CD8-positive, alpha-beta memory T cell (primary cell): ENCODE measurements at places on chromosomes 2 and 18.

GRCh38 chr2:82795446-82795845 lies 1663.6 kb downstream of the SUCLG1 start:
- DNase-seq, result no peak

GRCh38 chr18:6752202-6752860 lies 22.8 kb downstream of the ARHGAP28 start:
- DNase-seq, result no peak

DNA sequence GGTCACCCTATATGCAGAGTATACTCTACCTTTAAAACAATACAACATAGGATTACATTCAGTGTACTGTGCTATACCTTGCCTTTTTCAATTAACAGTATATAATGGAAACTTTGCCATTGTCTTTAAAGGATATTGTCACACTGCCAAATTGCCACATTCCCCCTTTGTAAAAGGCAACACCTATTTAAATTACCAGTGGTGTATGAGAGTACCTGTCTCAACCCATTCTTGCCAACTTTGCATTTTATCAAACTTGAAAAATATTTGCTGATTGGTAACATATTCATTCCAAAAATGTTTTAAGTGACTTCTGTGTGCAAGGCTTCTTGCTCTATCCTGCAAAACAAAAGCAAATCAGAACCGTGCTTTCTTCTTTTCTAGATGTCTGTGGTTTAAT lies 92.9 kb downstream of the FMNL2 start:
- no peak for DNase-seq

DNA sequence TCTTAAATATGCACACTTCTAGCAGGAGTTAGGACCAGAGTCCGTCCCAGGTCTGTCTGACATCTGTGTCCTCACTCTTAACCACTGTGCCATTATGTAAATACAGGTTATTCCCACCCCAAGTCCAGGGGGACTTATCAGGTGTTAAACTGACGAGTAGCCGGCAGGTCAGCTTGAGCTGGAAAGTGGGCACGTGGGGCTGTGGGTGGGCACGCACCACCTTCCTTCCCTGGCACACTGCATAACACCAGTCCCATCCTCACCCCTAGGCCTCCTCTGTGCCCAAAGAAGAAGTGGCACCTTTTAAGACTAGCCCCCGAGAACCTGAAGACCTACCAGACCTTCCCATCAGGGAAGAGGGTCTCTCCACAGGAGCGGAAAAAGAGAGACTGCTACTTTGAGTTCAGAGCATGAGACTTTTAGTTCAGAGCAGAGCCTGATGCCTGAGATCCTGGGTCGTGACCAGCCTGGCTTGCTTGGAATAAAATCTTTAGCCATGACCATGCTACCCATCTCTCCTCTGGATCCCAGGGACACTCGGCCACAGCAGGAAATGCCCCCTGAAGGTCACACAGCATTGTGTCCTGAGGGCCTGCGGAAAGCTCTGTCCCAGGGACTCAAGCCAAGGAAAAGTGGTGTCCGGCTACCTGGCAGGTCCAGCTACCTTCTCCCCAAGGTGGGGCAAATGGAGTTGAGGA lies 62.0 kb downstream of the CIB4 start:
- no peak for DNase-seq
